ENCODE measurements at places on chromosomes 7 and 10.

DNA sequence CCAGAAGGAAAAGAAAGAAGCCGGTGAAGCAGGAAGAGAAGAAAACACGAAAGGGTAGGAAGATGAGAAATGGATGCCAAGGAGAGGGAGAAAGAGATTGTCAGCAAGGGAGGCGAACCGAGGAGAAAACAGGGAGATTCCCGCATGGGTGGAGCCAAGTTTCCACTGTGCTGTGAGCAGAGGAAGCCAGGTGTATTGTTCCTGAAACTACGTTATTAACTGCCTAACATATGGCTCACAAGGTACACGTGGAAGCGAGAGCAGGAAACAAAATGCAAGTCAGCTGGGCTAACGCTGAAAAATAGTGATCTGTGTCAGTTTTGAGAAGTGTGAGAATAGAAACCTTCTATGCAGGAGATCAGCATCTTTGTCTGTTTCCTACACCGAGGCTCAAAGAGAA is 20.4 kb upstream of the HIPK2 start:
- DNase-seq: no peak

- no peak for DNase-seq
Observed at GRCh38 chr10:110971638-110972037, 52.2 kb downstream of the SHOC2 start.

- no peak for DNase-seq
Observed at GRCh38 chr7:157926107-157926506, 589.3 kb downstream of the DNAJB6 start.

- no peak for DNase-seq
Observed at GRCh38 chr7:136045181-136045580, 68.0 kb upstream of the MTPN start.

DNA sequence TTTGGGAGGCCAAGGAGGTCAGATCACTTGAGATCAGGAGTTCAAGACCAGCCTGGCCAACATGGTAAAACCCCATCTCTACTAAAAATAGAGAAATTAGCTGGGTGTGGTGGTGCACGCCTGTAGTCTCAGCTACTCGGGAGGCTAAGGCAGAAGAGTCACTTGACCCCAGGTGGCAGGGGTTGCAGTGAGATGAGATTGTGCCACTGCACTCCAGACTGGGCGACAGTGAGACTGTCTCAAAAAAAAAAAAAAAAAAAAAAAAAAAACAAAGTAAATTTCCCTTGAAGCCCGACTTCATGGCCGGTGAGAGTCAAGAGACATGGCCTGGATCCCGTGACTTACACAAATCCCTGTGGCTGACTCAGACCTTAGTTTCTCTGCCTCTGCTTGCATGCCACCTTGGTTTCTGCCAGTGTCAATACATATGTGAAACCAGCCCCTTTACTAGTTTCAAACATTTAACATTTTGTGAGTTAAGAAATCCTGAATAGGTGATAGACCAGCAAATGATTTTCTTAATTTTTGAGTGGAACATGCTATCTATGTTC is 62.8 kb downstream of the ZEB1 start:
- no peak for DNase-seq

DNA sequence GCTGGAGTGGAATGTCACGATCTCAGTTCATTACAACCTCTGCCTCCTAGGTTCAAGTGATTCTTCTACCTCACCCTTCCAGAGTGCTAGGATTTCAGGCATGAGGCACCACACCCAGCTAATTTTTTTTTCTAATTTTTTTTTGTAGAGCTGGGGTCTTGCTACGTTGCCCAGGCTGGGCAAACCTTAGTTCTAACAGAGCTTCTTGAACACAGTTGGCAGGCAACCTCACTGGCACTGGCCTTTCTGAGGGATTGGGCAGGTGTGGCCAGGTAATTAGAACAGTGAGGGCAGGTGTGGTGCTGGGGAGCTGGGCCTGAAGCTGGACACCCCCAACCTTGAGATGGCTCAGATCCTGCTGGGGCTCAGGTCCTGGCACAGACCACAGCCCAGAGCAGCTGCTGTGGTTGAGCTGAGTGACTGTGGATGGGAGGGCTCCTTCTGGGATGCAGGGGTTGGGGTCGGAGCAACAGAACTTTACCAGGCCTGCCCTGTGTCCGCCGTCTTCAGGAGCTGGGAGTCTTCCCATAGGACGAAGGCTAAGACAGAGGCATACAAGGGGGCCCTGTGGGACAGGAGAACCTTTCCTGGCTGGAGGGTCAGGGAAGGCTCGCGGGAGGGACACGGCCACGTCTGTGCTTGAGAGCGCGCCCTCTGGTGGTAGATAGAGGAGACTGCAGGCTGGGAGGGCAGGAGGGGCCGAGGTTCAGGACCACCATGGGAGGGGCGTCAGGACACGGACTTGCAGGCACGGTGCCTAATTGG is 48.2 kb downstream of the COL26A1 start:
- no peak for DNase-seq

DNA sequence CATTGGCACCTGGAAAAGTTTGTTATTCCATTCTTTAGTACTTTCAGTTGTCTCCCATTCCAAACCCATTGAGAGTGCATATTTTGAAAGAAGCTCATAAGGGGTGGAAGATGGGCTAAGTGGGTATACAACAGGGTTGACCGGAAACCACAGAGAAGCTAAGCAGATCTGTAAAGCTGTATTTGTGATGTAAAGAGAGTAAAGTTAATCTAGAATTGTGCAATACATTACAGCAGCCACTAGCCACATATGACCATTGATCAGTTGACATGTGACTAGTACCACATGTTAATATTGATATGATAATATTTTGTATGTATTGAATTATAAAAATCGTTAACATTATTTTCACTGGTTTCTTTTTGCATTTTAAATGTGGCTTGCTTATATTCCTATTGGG is 4.9 kb upstream of the PNLIP start:
- no peak for DNase-seq

DNA sequence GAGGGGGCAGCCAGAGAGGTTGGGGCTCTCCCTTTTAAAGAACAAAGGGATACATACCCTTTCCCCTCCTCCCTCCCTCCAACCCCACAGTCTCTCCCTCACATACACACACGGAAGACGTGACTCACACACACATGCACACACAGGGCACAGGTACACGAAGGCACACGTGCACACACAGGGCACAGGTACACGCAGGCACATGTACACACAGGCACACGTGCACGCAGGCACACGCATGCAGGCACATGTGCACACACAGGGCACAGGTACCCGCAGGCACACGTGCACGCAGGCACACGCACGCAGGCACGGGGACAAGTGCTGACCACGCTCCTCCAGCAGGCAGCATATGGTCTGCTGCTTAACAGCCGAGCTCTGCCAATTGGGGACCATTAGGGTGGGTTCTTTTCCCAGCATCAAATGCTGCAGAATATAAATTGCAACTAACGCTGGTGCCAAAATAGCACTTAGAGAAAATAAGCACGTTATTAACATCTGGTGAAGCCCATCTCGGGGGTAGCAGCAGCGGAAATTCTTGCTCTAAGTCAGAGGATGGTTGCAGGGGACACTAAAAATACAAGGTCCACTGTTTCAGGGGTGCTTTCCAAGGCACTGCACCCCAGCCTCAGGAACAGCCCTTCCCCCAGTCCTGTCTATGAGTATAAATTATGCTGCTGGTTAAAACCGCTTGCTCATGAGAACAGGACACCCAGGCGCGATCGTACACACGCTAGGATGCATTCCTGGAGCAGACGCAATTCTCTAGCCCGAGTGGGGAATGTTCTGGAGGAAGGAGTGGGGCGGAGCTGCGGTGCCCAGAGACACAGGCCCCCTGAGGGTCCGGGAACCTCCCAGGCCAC is 55.2 kb upstream of the TNRC18 start:
- no peak for DNase-seq

GRCh38 chr7:25621993-25622392 is 393.7 kb upstream of the NPVF start:
- DNase-seq: no peak

GRCh38 chr10:130020651-130021382 is 56.7 kb upstream of the EBF3 start:
- DNase-seq: no peak

GRCh38 chr7:157525491-157525915 is 188.7 kb downstream of the DNAJB6 start:
- no peak for DNase-seq

- DNase-seq: no peak
Observed at GRCh38 chr7:48872548-48872947, 51.8 kb upstream of the CDC14C start.

DNA sequence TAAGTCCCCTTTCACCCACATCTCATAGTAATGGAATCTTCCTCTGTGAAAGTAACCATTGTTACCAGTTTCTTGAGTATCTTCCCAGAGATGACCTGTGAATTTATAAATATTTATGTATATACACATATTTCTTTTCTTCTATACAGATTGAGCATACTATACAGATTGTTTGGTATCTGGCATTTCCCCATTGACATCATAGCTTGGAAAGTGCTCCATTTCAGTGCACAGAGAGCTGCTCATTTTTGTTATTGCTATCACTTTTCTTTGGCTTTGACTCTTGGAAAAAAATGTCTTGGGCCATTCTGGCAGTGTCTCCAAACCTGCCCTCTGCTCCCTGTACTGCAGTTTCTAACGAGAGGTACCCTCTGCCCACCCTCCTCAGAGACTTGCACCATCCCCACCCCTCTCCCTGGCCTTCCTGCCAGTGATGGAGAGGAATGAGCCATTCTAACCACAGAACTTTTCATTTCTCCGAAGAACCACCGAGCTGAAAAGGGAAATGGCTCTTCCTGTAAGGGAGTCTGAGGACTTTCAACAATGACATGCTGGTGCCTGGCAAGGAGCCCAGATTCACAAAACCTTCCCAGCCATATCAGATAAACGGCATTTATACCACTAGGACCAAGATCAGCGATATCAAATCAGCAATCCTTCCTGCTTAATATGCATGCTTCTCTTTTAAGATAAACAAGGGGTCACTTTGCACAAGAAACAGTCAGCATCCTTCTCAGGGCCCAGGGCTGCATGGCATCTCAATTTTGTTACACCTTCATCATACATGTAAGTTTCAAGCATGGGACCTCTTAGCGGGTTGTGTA is 19.7 kb upstream of the CCSER2 start:
- no peak for DNase-seq

GRCh38 chr7:76122516-76123239 is 74.8 kb downstream of the MDH2 start:
- no peak for DNase-seq

DNA sequence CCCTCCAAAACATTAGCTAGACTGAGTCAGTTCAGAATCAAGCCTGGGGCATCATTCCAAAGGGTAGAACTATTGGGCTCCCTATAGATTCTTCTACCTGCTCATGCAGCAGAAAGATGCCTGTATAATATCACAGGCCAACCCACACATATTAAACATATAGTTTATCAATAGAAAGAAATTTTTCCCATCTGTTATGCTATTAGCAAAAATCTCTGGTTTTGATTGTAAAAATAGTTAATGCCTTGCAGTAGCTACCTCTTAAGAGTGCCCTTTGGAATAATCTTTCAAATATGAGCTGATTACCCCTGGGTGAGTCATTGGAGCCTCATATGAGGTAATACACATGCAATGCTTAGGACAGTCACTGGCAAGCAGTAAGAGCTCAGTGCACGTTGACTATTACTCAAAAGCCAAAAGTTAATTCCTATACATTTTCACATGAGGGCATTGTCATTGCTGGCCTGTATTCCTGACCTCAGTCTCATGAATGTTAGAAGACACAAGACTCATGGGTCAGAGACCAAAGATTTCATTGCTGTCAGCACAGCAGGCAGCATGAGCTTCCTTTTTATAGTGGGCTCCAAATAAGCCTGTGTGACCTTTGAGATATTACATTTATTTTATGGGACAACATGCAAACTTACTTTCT is 180.0 kb downstream of the FGFR2 start:
- DNase-seq: no peak

- DNase-seq: peak; percentile 15
Observed at GRCh38 chr7:113582471-113582870, 336.3 kb downstream of the PPP1R3A start.

GRCh38 chr7:115340828-115341227 is 418.9 kb downstream of the MDFIC start:
- DNase-seq: peak; percentile 63

DNA sequence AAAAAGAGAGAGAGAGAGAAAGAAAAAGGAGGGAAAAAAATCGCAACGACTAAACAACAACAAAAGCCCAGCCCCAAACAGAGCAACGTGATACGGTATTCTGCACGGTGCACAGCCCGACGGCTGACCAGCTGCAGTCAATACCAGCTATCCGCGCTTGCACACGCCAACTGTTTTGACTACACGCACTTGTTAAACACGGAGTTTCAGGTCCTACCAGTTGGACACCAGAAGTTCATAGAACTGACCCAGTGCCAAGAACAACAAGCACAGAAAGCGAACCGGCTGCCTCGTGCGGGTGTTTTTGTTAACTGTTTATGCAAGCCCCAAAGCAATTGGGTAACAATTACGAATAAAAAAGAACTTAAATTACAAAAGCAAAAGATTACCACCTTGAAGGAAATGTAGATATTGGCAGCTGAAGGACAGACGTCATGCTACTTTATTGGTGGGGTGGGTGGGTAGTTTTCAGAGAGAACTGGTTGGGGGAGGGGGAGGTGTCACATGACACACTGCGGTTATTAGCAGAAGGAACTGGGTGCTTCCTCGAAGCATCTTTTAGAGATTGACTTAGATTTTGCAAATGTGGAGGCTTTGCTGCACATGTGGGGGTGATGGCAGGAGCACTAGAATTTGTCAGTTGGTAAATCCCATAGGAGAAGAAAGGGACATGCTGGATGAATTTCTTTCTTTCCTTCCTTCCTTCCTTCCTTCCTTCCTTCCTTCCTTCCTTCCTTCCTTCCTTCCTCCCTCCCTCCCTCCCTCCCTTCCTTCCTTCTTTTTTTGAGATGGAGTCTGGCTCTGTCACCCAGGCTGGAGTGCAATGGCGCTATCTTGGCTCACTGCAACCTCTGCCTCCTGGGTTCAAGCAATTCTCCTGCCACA is 110.6 kb upstream of the EFCAB10 start:
- no peak for DNase-seq

- no peak for DNase-seq
Observed at GRCh38 chr7:38232502-38233366, 40.7 kb downstream of the TARP start.

- DNase-seq: peak; percentile 4
Observed at GRCh38 chr7:113085781-113086390, 741 bp downstream of the GPR85 start.

DNA sequence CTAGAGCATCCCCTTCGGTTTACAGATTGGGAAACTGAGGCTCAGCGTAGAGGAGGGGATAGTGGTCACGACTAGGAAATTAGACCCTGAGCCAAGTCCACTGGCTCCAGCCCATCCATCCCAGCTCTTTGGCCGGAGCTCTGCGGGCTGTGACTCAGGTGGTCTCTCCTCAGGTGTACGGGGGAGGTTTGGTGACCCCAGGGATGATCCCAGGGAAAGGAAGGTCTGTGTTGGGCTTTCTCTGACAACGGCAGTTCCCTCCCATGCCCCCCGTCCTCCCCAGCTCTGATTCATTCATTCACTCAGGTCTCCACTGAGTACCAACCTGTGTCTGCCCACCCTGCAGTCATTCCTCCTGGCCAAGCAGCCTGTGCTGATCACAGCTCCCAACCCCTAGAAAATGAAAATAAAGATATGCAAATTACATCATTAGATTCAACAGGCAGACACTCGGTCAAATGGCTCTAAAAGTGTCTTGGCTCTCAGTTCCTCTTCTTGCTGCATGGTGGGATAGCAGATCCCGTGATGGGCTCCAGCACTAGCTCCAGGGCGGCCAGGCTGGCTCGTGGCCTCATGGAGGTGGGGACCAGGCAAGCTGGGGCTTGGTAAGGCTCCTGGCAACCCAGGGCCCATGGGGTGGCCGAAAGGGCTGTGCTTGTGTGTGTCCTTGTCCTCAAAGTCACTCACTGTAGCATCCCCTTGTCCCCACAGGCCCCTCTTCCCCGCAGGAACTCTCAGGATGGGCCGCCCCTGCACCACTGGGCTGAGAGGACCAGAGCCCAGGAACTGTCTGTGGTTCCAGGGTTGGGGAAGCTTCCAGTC is 37.8 kb downstream of the CLRN3 start:
- no peak for DNase-seq

Data from HS-5 (cell line).